LHCN-M2 (cell line): ENCODE measurements at places on chromosomes 5 and 9. TPM values are rescaled to one million over a fixed set of nuclear protein-coding genes. Genes with fewer than 3 reads are reported as not detected.

PRRC2B gene
- 58.5 and 63.5 TPM in 2 replicates for total RNA-seq

CCNO gene
- total RNA-seq = 0.23 and 0.32 TPM in 2 replicates

ANGPTL2 gene
- 13.5 and 36.2 TPM in 2 replicates for total RNA-seq

PGGT1B gene
- total RNA-seq = 9.3 and 11.0 TPM in 2 replicates

ADAMTS16 gene
- 1.6 and 2.6 TPM in 2 replicates for total RNA-seq

TCF7 gene
- total RNA-seq = 0.19 and 0.40 TPM in 2 replicates

SLC6A19 gene
- total RNA-seq = not detected in 2 replicates

GTF3C5 gene
- total RNA-seq = 74.0 and 75.7 TPM in 2 replicates

RPL37 gene
- total RNA-seq = 46.6 and 50.4 TPM in 2 replicates

ROPN1L gene
- total RNA-seq = 1.1 and 1.3 TPM in 2 replicates

OLFML2A gene
- 6.2 and 14.2 TPM in 2 replicates for total RNA-seq

SAXO1 gene
- total RNA-seq = 0.06 TPM in 1 of 2 replicates, not detected in the other

ATP10B gene
- not detected in 2 replicates for total RNA-seq

INIP gene
- total RNA-seq = 28.9 and 32.1 TPM in 2 replicates

GBA2 gene
- 26.4 and 29.9 TPM in 2 replicates for total RNA-seq
